Activated naive CD4-positive, alpha-beta T cell treated with anti-CD3 and anti-CD28 coated beads, Interleukin-2, amount 50 U/mL, for 72 hours (primary cell): ENCODE measurements at places on chromosomes 7 and 10.

GRCh38 chr10:76161301-76161582, 729.8 kb downstream of the LRMDA start:
- no peak for DNase-seq

DNA sequence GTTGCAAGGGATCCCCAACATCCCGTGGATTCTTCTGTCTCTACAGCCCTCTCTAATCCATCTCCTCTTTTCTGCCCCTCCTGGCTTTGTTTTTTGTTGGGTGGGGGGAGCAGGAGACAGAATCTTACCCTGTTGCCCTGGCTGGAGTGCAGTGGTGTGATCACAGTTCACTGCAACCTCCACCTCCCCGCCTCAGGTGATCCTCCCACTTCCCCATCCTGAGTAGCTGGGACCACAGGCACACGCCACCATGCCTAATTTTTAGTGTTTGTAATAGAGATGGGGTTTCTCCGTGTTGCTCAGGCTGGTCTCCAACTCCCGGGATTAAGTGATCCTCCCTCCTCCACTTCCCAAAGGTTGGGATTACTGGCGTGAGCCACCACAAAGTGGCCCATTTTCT, 121.8 kb downstream of the MYL10 start:
- DNase-seq: no peak

GRCh38 chr7:98105942-98106544, 619 bp upstream of the LMTK2 start:
- DNase-seq: peak; percentile 64

- no peak for DNase-seq
Measured at GRCh38 chr7:106778656-106779250, 86.3 kb upstream of the PIK3CG start.

DNA sequence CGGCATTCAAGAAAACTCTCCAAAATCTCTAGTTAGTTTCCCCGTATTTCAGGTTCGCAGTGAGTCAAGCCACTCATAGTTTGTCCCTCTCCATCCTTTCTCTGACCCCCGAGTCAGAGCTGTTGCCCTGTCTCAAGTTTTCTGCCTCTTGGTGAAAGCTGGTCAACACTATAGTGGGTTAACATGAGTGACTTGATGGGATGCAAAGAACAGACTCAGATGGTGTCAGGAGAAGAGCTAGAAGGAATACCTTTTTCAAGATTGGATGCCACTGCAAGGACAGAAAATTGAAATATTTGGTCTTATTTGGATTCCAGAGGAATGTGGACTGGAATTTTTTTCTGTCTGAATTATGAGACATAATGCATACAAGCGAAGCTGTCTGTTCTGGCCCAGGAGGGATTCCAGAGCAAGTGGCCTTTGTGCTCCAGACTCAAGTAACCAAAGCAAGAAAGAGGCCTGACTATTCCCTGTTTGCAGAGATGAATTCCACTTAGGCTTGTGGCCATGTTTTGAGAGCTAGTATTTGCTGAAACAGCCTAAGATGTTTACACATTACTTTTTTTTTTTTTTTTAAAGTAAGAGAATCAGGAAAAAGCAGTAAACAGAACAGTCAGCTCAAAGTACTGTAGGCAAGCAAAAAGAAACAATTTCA, 67.4 kb downstream of the VWC2 start:
- no peak for DNase-seq

DNA sequence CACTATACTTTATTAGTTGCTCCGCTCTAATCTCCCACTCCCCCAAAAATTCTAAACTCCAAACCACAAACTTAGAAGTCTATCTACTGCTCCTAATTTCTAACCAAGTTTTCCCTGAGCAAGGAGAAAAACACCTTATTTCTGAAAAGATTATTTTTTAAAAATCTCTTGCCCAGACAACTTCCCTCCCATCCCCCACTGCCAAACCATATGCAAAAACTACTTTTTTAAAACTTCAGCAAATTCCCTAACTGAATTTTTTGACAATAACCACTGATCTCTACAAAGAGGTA, 1.9 kb downstream of the UBE2H start:
- no peak for DNase-seq

DNA sequence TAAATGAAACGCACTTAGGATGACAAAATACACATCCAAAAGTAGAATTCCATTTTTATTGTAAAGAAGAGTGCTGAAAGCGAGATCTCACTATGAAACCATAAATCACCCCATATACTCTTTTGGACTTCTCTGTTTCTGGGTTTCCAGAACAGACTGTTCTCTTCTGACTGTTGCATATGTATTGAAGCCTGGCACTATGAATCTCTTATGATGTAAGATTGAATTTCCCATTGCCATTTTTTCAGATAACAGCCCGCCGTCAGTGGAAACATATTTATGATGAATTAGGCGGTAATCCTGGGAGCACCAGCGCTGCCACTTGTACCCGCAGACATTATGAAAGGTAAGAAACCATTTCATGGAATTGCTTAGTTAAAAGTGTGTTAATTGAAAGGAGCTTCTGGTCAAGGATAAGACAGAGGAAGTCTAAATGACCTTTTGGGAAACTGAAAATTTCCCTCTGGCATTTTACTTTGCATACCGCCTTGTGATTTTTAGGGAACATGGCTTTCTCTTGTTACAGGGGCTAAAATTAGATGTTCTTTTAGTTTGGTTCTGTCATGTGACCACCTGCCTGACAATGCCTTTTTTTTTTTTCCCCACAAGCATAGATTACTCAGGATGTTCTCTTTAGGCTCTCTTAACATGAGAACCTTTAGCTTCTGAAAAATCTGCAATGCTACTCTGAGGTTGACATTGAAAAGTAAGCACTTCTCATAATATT, 168.1 kb downstream of the ARID5B start:
- no peak for DNase-seq

DNA sequence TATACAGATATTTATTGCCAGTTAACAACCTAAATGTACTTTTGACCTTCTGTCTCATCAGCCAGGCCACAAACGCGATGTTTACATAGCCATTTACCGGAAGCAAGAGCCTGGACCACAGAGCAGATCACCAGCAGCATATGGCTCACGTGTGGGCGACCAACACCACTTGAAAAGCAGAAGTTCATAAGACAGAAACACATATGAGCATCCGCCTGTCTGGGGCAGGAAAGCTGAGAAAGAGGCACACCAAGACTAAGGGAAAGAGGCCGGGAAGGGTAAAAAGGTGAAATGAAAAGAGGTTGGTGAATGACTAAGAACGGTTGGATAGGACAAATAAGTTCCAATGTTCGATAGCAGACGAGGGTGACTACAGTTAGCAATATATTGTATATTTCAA, 1.3 kb downstream of the ABCB1 start:
- DNase-seq: peak; percentile 24

GRCh38 chr10:28250358-28250757, 52.5 kb downstream of the MPP7 start:
- DNase-seq: no peak

- no peak for DNase-seq
Measured at GRCh38 chr10:69650589-69651261, 20.7 kb downstream of the FAM241B start.
